ENCODE measurements at places on chromosomes 4 and X.
A peak's percentile ranks its signal among the peaks of the same experiment; 100 is the strongest.

- DNase-seq, result peak; percentile 71
Measured at GRCh38 chrX:103254171-103254824, 657 bp downstream of the TCEAL8 start.

- peak; percentile 80 for DNase-seq
Measured at GRCh38 chrX:53088136-53088974, 5.6 kb upstream of the KANTR start.

DNA sequence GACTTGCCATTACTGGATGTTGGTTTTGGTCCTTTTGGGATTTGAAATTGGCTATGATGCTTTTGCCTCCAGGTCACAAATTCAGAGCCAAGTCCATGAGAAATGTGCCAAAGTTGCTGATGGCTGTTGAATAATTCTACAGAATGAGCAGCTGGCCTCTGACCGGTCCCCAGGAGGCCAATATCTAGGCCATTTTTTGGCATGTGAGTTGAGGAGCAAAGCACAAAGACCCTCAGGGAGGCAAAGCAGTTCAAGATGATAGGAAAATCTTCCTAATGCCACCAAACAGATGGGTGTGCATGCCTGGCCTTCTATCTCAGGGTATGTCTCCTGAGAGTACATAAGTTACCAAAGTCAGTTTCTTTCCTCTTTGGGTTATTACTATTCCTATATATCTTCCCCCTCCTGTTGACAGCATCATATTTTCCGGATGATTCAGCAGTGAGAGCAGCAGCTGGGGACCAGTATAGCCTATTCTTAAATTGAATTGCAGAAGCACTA is 44.4 kb downstream of the SEL1L3 start:
- no peak for DNase-seq

DNA sequence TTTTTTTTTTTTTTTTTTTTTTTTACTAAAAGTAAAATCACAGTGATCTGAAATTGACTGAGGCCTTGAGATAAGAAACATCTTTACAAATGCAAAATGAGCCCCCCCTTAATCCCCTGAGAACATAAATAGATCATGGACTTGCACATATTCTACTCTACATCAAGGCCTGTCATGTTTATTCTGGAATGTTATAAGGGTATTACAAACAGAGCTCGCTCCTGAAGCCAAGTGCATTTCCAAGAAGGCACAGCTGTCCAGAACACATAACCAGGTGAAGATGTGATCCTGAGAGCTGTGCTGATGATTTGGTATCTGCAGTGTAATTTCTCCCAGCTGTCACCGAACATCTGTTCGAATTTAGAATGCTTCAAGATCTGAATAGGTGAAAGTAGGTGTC is 384.5 kb downstream of the GPAT3 start:
- no peak for DNase-seq

- no peak for DNase-seq
Measured at GRCh38 chr4:6937754-6938153, 28.1 kb downstream of the TBC1D14 start.

GRCh38 chrX:129318375-129318774 is 204.9 kb downstream of the SMARCA1 start:
- DNase-seq, result no peak

DNA sequence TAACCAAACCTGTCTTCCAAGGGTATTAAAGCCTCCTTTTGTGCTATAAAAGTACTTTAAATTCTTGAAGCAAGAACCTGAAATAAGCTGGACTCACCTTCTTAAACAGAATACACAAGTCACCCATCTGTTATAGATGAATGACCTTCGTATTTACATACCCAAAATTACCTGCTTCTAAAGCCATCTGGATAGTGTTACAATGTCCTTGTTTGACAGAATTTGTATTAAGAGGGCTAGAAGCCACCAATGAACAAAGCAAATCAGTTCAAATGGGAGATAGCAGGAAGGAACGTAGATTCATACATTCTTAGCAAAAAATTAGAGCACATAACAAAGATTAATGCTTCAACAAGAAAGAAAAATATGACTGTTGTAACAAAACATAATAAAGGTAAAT is 33.7 kb upstream of the CCSER1 start:
- no peak for DNase-seq

- no peak for DNase-seq
Measured at GRCh38 chr4:181825564-181825963, 417.6 kb upstream of the TENM3 start.

GRCh38 chrX:42519666-42520231 is 258.2 kb downstream of the PPP1R2C start:
- DNase-seq, result no peak

DNA sequence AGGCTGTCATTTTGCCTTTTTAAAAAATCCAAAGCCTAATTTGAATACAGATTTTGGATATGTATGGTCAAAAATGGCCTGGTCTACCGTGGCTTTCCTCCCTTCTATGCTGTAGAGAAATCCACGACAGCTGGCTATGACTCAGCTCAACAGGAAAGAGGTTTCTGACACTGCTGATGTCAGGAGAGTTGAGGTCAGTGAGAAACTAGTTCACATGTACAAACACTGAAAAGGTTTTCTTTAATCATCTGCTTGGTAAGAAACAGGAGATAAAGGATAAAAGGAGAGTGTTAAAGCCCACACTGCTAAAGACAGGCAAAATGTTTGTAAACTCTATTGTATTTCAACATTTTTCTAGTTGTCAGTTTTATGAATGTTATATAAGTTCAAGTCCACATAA is 113.9 kb downstream of the NYX start:
- no peak for DNase-seq

GRCh38 chr4:244471-244870 is 60.8 kb downstream of the ZNF732 start:
- no peak for DNase-seq

- DNase-seq, result no peak
Measured at GRCh38 chr4:95431678-95432077, 117.1 kb downstream of the UNC5C start.

DNA sequence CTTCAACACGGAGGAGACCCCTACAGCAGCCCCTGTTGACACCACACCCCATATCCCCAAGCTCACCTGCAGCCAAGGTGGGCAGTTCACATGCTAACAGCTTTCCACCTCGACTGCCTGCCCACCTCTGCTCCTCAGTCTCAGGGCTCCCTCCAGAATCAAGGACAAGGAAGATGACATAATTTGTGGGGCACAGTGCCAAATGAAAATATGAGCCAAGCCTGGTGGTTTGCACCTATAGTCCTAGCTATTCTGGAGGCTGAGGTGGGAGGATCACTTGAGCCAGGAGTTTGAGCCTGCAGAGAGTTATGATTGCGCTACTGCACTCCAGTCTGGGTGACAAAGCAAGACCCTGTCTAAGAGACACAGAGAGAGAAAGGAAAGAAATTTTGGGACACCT is 516.3 kb downstream of the BCOR start:
- DNase-seq, result no peak

- no peak for DNase-seq
Measured at GRCh38 chr4:23937173-23937572, 47.3 kb upstream of the PPARGC1A start.

DNA sequence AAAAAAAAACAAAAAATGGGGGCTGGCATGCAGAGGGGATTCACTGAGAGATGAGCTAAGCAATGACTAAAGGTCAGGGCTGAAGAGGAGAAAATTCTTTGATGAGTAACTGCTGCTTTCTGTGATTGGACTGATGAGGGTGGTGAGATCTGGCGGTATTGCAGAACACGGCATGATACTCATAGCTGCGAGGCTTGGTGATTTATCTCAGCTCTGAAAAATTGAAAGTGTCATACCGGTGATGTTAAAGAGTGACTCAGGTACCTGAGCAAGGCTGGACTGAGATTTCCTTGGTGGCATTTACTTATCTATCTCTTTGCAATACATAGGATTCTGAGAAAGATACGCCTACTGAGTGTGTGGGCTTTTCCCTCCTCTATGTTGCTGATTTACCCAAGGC is 204.1 kb upstream of the DDX53 start:
- no peak for DNase-seq

GRCh38 chrX:47583240-47583861 is 1.1 kb downstream of the TIMP1 start:
- no peak for DNase-seq

- DNase-seq, result peak; percentile 48
Measured at GRCh38 chrX:336227-336626, 17.6 kb upstream of the GTPBP6 start.

GRCh38 chr4:89439533-89439932 is 131.9 kb upstream of the GPRIN3 start:
- DNase-seq, result no peak

- no peak for DNase-seq
Measured at GRCh38 chr4:77843628-77844027, 19.0 kb upstream of the MRPL1 start.

- DNase-seq, result no peak
Measured at GRCh38 chrX:91122151-91122694, 312.4 kb upstream of the PABPC5 start.

DNA sequence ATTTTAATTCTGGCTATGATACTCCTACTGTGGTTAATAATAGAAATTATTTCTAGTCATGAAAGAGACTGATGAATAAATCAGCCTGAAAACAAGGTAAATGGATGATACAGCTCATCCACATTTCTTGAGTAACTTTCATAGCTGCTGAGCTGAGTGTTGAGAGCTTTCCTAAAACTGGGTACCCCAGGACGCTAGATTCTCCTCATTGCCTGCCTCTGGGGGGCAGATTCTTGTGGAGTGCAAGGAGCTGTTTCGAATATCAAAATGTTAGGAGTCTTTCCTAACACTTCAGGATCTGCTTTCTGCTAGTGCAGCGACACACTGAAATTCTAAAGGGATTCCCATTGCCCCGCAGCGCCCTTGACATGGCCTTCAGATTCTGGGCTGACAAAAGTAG is 2.1 kb downstream of the MND1 start:
- no peak for DNase-seq

DNA sequence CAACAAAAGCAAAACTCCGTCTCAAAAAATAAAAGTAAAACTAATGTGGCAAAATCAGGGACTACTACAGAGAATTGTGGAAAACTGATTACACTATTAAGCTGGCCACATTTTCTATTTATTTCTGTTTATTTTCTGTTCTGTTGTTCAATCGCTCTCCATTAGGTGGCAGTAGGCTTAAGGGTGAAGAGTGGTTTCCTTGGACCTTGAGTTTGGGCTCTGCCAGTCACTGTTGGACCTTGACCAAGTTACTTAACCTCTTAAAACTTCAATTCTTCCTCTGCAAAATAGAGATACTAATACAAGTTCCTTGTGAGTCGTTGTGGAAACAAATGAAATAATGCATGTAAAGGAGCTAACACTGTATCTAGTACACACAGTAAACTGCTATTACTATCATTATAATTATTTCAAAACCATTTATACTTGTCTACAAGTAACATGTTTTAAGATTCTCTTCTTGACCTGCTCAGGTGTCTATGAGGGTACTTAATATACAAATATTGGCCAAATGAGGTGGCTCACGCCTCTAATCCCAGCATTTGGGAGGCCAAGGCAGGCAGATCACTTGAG is 15.2 kb downstream of the HSD17B11 start:
- no peak for DNase-seq

DNA sequence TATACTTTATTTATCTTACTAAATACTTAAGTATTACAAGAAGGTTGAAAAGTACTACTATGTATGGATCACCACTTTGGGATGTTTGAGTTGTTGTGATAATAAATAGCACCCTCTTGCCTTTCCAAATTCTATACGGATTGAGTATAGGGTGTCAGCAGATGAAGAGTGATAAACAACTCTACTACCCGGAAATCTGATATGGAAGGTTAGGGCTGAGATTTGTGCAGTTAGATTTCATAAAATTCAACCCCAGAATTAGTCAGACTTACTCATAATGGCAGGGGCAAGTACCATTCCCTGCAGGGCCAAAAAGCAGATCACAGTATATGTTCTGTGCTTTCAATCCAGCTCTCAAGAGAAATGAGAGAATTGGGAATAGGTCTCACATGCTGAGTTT is 1008.9 kb upstream of the PCDH7 start:
- no peak for DNase-seq

GRCh38 chrX:129360175-129360574 is 163.1 kb downstream of the SMARCA1 start:
- DNase-seq, result peak; percentile 53

DNA sequence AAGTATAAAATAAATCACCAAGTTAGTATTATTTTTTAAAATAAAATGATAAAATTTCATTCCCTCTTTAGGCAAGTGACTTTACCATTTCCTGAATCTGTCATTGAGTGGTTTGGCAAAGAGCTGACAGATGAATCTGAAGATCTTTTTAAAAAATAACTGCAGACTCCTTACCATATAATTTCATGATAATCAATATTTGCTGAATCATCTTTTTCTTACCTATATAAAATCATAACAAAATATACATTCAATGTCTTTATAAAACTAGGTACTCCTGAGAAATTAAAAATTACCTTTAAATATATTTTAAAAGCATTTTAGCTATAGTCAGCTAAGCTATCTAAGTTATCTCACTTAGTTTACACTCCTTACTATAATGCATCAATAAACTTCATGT is 17.2 kb downstream of the ANXA10 start:
- no peak for DNase-seq

GRCh38 chrX:136250191-136251040 is 784 bp downstream of the MAP7D3 start:
- no peak for DNase-seq

DNA sequence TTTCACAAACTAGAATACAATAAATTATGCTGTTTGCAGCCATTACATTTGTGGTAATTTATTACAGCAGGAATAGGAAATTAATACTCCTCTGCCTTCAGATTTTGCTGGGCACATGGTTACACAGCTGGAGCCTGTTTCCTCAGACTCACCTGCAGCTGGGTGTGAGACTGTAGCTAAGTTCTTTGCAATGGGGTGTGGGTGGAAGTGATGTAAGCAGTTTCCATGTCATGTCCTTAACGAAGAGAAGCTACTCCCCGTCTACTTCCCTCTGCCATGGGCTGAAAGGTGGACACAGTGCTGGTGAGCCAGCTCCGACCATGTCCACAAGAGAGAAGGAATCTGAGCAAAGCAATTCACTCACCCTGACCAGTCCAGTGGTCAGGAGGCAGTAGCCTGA is 18.2 kb downstream of the SH3KBP1 start:
- no peak for DNase-seq

GRCh38 chrX:152895724-152896420 is 2.0 kb upstream of the ZNF185 start:
- no peak for DNase-seq

DNA sequence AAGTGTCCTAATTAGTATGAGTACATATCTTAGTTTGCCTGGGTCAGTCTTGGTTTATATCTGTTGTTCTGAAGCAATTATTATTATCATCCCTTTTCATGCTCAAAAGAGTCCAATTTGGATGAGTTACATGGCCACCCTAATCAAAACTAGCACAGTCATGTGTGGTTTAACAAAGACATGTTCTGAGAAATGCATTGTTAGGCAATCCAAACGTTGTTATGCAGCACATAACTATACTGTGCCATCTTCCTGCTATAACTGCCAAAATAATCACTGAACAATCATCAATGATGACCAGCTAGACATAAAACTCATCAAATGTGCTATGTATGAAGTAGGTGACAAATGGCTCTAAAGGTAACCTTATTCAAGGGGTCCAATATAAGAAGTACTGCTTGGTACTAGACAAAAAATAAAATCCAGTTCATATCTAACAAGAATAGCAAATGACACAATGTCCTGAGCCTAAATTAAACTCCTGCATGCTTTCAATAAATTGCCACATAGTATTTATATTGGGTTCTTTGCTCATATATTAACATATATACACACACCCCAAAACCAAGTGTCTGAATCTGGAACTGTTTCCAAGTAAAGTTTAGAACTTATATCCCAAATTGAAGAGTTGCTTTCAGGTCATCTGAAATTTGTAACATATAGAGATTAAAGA is 41.9 kb downstream of the CNOT6L start:
- DNase-seq, result no peak
